ENCODE measurements at places on chromosomes 3 and 15.
A peak's percentile ranks its signal among the peaks of the same experiment; 100 is the strongest.

- DNase-seq, result no peak
Measured at GRCh38 chr3:140931801-140932200, 9.8 kb upstream of the SLC25A36 start.

GRCh38 chr3:24678421-24678865, 183.8 kb upstream of the THRB start:
- peak; percentile 66 for DNase-seq

DNA sequence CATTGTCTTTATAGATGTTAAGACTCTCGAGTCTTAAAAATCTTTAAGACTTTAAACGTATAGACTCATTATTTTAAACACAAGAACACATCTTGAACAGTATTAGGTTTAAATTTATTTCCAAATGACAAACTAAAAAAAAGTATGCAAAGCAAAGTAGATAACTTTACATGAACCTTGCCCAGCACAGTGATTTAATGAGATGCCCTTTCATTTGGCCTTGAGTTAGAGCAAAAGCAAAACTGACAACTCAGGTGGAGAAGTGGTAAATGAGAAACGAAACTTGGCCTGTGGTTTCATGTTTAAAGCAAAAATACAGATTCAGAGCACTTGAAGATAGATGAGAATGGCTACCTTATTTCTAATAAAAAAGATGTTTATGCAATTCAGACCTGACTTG, 8.6 kb downstream of the GPR15 start:
- no peak for DNase-seq

- no peak for DNase-seq
Measured at GRCh38 chr3:58038675-58039292, 30.6 kb downstream of the FLNB start.

DNA sequence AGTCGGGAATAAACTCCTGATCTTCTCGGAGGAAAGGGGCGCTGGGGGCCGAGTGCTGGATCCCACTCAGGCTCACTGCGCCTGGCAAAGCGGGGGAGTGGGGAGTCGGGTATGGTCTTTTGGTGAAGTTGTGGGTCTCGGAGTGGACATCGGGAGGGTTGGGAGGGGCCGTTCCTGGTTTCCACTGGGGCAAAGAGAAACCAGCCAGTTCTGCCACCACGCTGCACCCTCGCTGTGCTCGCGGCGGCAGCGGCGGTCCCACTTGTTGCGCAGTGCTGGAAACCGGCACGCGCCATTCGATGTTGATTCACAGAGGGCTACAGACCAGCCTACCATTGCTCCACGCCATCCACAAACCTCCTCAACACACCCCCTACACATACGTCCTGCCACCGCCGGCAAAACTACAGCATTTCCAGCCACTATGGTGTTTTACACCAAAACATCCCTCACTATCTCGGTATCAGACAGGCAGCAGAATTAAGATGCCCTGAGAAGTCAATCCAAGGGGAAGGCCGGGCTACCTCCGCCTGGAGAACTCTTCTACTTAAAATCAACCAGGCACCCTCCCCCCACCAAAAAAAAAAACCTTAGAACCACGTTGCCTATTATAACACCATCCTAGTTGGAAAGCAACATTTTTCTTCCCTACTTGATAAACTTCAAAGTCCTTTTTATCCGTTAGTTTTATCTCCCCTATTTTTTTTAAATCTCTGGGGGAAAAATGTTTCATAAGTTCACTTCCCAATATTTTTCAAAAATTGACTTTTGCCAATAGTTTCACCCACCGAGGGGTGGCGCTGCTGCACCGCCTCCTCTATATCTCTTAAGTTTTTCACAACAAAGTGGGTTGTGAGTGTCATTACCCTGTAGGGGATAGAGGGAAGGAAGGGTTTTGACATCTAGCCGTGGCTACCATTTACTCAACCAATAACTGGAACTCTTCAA, 3.6 kb downstream of the BCL6 start:
- DNase-seq, result peak; percentile 64

Measured in kidney glomerular epithelial cell (primary cell).